ENCODE measurements at places on chromosomes 16 and 17.

DNA sequence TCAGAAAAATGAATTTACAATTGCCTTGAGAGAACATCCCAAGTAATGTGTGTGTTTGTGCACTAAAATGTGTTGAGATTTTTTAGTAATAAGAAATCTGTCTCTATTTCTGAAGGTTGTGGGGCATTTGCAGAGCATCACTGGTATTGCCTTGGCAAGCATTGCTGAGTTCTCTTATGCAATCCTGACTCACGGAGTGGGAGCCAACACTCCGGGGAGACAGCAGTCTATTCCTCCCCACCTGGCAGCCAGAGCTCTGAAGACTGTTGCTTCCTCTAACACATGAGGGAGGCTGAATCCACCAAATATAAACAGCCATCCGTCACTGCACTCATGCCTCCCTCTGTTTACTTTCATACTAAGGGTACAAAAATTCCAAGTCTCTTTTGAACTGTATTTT is 10.6 kb downstream of the CNTD1 start:
- no peak for DNase-seq

DNA sequence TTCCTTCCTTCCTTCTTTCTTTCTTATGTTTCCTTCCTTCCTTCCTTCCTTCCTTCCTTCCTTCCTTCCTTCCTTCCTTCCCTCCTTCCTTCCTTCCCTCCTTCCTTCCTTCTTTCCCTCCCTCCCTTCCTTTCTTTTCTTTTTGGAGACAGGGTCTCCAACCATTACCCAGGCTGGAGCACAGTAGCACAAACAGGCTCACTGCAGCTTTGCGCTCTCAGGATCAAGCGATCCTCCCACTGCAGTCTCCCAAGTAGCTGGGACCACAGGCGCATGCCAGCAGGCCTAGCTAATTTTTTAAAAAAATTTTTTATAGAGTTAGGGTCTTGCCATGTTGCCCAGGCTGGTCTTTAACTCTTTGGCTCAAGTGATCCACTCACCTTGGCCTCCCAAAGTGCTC is 31.8 kb upstream of the ZKSCAN2 start:
- DNase-seq: no peak

GRCh38 chr16:47939680-47940079 is 216.1 kb downstream of the ABCC12 start:
- no peak for DNase-seq

GRCh38 chr17:61847659-61848058 is 15.7 kb downstream of the BRIP1 start:
- no peak for DNase-seq

DNA sequence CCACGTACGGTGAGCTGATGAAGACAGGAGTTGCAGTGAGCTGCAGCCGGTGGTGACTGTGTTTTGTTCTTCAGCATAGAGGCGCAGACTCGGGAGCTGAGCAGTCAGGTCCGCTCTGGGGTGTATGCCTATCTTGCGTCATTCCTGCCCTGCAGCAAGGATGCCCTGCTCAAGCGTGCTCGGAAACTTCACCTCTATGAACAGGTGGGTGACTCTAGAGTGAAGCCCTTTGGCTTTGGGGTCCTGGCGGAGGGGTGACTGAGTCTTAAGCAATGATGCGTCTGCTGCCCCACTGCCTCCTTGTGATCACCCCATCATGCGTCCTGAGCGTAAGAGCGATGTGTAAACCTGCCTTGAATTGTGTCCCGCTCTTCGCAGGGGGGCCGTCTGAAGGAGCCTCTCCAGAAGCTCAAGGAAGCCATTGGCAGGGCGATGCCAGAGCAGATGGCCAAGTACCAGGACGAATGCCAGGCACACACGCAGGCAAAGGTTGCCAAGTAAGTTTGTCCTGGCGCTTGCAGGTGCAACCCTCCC is 22.9 kb downstream of the UBN1 start:
- DNase-seq: no peak

GRCh38 chr16:75279305-75279704 is 27.9 kb upstream of the BCAR1 start:
- DNase-seq: no peak

GRCh38 chr16:11581678-11582077 is 5.0 kb downstream of the LITAF start:
- no peak for DNase-seq

DNA sequence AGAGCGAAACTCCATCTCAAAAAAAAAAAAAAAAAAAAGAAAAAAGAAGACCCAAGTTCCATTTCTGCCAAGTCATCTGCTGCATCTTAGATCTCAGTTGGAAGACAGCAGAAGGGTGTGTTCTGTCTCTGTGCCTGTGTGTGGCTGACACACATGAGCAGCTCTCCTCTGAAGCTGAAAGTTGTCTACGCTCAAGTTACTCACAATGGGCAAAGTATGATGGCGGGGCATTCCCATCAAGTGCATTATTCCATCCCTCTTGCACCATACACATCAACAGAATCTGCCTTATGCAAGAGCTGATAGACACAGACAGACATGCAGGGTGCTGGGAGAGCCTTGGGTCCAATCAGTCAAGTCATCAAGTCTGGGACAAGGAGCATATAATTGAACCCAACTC is 402.2 kb downstream of the XYLT1 start:
- no peak for DNase-seq

- DNase-seq: no peak
These were observed 162.6 kb downstream of the MAP2K6 start for GRCh38 chr17:69577098-69577497.

GRCh38 chr16:53805752-53806151 is 101.8 kb downstream of the FTO start:
- DNase-seq: no peak

- no peak for DNase-seq
These were observed 1.7 kb upstream of the SLC16A11 start for GRCh38 chr17:7045492-7046126.

DNA sequence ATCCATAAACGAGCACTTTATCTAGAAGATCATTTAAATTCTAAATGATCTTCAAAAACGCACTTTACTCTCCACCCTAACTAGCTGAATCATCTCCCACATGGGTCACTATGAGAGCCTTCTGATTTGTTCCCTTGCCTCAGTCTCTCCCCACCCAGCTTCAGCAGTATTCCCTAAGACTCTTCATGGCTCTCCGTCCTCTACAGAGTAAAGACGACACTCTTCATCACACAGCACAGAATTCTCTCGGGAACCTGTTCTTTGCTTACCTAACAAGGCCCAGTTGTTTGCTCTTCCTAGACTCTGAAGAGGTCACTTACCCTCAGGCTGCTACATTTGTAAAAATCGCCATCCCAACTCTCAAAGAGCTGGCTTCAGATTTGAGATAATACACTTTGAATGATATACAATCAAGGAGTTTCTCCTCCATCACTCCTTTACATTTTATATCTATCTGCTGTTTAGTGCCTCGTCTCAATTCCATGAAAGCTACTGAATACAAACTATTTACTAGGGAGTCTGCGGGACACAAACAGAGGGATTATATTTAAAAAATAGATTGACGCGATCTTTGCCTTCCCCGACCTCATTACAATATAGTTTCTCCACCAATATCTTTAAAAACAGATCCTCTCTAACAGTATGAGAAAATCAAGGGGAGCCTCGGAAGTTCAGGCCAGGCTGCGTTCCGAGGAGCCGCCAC is 511 bp upstream of the LIG3 start:
- DNase-seq: no peak

DNA sequence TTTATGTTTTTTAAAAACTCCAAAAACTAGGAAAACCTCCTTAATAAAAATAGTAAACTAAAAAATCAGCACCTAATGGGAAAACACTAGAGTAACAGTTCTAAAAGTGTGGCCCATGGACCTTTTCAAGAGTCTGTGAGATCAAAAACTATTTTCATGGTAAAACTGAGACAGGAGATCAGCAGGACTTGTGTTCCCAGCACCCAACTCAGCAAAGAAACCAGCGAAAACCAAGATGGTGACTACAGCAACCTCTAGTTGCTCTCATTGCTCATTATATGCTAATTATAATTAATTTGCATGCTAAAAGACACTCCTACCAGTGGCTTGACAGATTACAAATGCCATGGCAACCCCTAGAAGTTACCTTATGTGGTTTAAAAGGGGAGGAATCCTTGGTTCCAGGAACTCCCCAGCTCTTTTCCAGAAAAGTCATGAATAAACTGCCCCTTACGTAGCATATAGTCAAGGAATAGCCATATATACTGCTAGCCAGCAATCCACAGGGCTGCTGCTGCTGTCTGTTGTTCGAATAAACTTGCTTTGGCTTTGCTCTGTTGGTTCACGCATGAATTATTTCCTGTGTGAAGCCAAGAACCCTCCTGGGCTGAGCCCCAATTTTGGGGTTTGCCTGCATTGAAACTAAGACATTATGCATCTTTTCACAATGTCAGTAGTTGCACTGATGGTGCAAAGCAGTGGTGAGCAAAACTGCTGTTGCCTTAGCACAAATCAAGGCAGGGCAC is 12.4 kb downstream of the CMTR2 start:
- no peak for DNase-seq

DNA sequence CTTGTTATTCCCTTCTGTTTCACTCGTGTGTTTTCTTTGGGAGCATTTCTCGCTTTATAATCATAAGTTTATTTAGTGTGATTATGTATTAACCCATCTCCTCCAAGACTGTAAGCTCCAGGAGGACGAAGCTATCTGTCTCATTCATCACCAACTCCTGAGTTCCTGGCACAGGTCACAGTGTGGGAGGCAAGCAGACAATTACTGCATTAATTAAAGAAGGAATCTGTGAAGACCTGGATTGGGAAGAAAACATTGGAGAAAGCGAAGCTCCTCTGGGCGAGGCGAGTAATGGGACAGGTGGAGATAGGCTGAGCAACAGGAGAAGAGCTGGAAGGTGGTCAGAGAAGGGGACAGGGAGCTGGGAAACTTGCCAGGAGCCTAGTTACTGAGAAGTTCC is 7.8 kb upstream of the CAMKK1 start:
- DNase-seq: no peak

- DNase-seq: no peak
These were observed 5.8 kb downstream of the TMEM231 start for GRCh38 chr16:75550211-75550662.

DNA sequence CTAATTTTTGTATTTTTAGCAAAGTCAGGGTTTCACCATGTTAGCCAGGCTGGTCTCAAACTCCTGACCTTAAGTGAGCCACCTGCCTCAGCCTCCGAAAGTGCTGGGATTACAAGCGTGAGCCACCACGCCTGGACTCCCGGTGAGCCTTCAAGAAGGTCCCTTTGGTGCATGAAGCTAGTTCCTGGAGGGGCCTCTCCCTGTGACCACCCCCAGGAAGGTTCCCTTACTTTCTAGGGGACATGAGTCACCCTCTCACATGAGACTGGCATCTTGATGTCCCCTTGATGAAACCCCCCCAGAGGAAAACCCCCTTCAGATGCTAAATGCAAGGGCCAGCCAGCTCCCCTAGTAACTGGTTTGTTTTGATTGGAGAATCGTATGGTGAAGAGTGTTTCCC is 12.8 kb downstream of the CARHSP1 start:
- no peak for DNase-seq

GRCh38 chr16:17984810-17985209 is 351.7 kb downstream of the NPIPA8 start:
- DNase-seq: no peak

- no peak for DNase-seq
These were observed 78.3 kb downstream of the TMEM100 start for GRCh38 chr17:55644346-55644745.

GRCh38 chr17:58317421-58318064 is 11.1 kb downstream of the TSPOAP1 start:
- no peak for DNase-seq

GRCh38 chr16:21953541-21953902 is 361 bp downstream of the UQCRC2 start:
- DNase-seq: no peak

DNA sequence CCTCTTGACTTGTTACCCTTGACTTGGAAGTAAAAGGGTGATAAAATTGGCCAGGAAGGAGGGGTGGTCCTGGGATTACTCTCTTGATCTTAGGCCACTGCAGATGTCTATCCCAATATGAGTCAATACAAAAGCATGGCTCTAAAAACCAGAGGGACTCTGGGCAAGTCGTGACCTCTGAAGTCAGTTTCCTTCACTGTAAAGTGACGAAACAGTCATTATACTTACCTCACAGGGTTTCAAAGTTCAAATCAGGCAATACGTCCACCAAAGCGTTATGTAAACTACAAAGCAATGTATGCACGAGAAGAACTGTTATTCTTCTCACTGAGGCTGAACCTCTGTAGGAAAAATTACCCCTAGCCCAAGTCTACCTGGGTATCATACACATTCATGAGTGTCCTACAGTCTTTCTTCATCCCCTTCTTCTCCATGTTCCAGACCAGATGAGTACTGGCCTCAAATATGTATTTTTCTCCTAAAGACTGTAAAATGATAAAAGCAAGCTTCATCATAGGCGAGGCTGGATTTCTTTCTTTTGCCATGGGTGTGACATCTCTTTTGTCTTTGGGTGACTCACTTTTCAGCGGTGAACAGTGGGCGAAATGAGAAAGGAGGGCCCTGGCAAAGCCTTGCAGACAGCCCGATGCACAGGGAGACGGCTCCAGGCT is 34.5 kb upstream of the CLEC18B start:
- no peak for DNase-seq

DNA sequence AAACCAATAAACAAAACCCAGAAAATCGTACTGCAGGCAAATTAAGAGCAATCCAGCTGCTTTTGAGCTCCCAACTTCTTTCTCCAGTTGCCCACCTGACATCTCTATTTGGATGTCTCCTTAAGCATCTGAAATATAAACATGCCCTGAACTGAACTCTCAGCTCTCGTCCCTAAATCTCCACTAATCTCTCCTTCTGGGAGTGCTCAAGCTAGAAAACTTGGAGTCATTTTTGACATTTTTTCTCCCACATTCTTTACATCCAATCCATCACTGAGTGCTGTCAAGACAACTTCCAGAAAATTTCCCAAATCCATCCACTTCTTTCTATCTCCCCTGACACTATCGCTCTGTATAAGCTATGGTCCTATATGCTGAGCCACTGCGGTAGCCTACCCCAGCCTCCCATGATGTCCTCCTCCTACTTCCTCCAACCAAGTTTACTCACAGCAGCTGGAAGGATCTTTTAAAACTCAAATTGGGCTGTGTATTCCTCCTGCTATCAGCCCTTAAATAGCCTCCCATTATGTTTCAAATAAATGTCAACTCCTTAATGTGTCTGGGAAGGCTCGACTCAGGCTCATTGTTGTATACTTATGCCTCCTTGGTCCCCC is 53.1 kb downstream of the HS3ST3B1 start:
- no peak for DNase-seq

GRCh38 chr17:51189628-51190027 is 23.4 kb downstream of the NME2 start:
- no peak for DNase-seq
